ENCODE measurements at places on chromosomes 1 and 21. TPM values are rescaled to one million over a fixed set of nuclear protein-coding genes. Genes with fewer than 3 reads are reported as not detected.
A peak's percentile ranks its signal among the peaks of the same experiment; 100 is the strongest.

- no peak overlapping the region for H3K4me3 ChIP-seq
- peaks cover 6% of the 10 kb centered on the region for H3K36me3 ChIP-seq
- no peaks in the 10 kb centered on the region for H3K27me3 ChIP-seq
- no peak overlapping the region for H3K27ac ChIP-seq
These were observed 9.8 kb downstream of the NPR1 start for GRCh38 chr1:153688276-153688675.

The CAMSAP2 gene
- 30.0 TPM for total RNA-seq

DNA sequence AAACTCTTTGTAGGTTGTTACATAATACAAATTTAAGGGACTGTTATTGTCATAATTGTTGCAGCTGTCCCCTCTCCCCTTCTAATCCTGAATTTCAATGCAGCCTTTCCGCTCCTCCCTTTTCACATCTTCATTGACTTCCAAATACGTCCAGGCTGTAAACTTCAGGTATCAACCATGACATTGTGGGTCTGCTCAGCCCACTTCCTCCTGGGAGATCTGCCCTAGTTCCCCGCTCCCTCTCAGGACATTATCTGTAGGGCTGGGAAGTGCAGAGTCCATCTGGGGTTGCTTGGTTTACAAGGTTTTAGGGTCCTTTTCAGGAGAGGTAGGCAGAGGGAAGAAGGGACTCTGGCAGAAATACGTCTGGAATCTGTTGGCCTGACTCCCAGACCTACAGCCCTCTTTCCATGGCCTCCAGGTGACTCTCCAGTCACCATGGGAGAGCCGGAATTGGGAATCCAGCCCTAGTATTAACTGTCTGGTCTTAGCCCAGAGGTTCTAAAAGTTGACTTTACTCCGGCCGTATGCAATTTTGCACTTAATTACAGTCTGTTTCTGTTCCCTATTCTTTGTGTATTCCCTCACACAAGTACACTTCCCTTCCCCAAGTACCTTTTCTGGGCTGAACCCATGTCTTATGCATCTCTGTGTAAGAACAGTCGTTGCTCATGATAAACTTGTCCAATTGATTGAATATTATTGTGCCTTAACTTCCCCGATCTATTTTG is 4.7 kb upstream of the DENND2D start:
- H3K27ac ChIP-seq = peak overlapping the region; percentile 98
- H3K36me3 ChIP-seq = no peaks in the 10 kb centered on the region
- DNase-seq = no peak
- H3K4me1 ChIP-seq = peaks cover 16% of the 10 kb centered on the region

DNA sequence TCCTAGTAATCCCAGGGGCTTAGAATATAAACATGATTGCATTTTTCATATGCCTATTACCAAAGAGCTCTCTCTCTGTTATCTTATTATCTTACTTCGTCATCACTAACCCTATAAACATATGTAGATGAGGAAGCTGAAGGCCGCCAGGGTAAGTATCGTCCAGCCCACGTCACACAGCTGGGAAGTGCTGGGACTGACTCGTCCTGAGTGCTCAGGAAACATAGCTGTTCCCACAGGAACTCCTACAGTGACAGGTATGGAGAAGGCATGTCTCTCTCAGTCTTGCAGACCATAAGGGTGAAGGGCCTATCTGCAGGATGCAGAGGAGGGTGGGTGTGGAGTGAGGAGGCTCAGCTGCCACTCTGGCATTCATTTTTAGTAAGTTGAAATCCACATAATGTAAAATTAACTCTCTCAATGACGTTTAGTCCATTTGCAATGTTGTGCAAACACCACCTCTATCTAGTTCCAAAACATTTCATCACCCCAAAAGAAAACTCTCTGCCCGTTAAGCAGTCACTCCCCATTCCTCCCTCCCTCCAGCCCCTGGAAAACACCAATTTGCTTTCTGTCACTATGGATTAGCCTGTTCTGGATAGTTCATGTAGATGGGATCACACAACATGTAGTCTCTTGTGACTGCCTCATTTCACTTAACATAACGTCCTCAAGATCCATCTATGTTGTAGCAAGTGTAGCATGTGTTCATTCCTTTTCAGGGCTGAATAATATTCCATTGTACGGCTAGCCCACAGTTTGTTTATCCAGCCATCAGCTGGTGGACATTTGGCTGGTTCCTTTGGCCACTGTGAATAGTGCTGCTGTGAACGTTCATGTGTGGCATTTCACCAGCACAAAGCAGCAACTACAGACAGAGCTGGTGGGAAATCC is 68.3 kb downstream of the TCP10L start:
- no peaks in the 10 kb centered on the region for H3K36me3 ChIP-seq
- no peaks in the 10 kb centered on the region for H3K27me3 ChIP-seq
- H3K4me3 ChIP-seq = no peak overlapping the region
- H3K4me1 ChIP-seq = peaks cover 38% of the 10 kb centered on the region

The BCAR3 gene
- total RNA-seq = 36.3 TPM

DNA sequence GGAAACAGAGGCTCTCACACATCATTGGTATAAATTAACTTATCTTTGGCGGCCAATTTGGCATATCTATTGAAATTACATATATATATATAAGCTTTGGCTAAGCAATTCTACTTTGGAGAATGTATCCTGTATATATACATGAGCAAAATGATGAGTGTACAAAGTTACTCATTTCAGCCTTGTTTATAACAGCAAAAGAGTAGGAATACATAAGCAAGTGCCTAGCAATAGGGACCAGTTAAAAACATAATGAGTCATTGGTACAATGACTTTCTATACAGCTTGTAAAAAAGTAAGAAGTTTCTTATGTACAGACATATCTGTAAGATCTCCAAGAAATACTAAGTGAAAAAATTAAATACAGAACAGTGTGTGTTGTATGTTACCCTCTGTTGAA is 190.8 kb downstream of the LTN1 start:
- H3K27ac ChIP-seq = no peak overlapping the region
- H3K36me3 ChIP-seq = no peaks in the 10 kb centered on the region
- peaks cover 39% of the 10 kb centered on the region for H3K4me1 ChIP-seq
- DNase-seq = no peak
- H3K4me3 ChIP-seq = no peak overlapping the region

DNA sequence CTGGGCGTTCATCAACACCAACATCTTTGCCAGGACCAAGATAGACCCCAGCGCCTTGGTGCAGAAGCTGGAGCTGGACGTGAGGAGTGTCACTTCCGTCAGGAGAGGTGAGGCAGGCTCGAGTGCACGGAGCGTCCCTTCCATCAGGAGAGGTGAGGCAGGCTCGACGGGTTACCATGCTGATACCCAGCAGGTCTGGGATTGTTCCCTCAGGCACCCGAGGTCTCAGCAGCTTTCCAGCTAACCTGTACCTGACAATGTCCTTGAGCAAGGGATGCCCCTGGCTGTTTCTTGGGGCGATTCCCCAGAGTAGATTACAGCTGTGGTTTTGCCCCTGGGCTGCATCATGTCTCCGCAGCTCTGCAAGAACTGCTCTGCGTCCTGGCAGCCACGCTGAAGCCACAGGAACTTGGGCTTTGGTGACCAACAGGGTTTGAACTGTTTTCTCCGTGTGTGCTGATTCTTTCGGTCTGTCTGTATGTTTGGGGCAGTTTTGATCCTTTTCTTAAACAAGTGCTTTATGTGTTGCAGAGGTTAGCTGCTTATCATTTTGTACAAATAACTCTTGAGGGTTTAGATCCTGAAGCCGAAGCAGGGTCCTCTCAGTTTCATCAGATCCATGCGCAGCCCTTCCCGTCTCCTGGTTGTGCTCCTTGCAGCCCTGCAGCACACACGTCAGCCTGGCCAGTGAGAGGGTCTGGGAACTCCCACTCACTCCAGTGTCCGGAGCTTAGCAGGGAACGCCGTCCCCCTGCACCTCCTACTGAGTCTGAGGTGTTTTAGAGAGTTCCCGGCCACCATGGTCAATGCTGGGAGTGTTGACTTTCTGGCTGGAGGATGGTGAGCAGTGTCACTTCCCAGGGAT is 4.1 kb downstream of the SLX9 start:
- no peak overlapping the region for H3K27ac ChIP-seq
- H3K36me3 ChIP-seq = no peaks in the 10 kb centered on the region
- H3K4me1 ChIP-seq = no peaks in the 10 kb centered on the region
- H3K27me3 ChIP-seq = no peaks in the 10 kb centered on the region
- no peak for DNase-seq
- H3K4me3 ChIP-seq = no peak overlapping the region

GRCh38 chr1:59143811-59144210 is 153.1 kb upstream of the FGGY start:
- peak overlapping the region; percentile 70 for H3K27ac ChIP-seq
- no peak for DNase-seq
- H3K27me3 ChIP-seq = no peaks in the 10 kb centered on the region
- H3K4me3 ChIP-seq = no peak overlapping the region
- no peaks in the 10 kb centered on the region for H3K4me1 ChIP-seq
- no peaks in the 10 kb centered on the region for H3K36me3 ChIP-seq

DNA sequence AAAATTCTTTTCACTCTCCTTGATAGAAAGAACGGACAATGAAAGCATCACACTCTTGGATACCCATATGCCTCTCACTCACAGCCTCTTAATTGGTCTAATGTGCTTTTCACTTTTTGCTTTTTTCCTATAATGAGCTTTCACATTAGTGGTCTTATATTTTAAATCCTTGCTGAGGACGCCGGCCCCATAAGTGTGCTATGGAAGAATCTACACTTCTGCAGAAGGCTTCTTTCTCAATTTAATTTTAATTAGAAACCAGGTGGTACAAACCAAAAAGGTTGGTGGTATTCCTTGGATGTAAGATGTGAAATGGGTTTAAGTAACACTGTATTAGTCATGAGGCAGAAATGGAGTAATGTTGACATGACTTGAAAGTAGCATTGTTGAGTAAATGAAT is 190.6 kb upstream of the NFIA start:
- no peak overlapping the region for H3K4me3 ChIP-seq
- no peaks in the 10 kb centered on the region for H3K36me3 ChIP-seq
- H3K4me1 ChIP-seq = no peaks in the 10 kb centered on the region
- H3K27me3 ChIP-seq = no peaks in the 10 kb centered on the region
- no peak overlapping the region for H3K27ac ChIP-seq

DNA sequence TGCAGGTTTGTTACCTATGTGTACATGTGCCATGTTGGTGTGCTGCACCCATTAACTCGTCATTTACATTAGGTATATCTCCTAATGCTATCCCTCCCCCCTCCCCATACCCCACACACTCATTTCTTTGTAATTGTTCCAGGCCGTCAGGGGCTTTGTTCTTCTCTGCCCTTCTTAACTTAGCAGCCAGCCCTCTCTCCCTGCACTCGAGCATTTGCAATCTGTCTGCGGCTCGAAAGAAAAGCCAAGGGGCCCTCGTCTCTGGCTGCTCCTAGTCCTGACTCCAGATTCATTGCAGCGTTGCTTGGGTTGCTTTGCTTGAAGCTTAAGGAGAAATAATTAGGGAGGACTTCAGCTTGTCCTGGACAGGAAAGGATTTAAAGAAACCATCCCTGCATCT is 85.7 kb downstream of the ATP1A1 start:
- no peak for DNase-seq
- no peaks in the 10 kb centered on the region for H3K27me3 ChIP-seq
- no peaks in the 10 kb centered on the region for H3K36me3 ChIP-seq
- H3K27ac ChIP-seq = no peak overlapping the region
- no peaks in the 10 kb centered on the region for H3K4me1 ChIP-seq

The COL8A2 gene
- total RNA-seq = 26.7 TPM

- H3K36me3 ChIP-seq = no peaks in the 10 kb centered on the region
- no peaks in the 10 kb centered on the region for H3K4me1 ChIP-seq
- H3K27me3 ChIP-seq = no peaks in the 10 kb centered on the region
These were observed 82.3 kb upstream of the SYT6 start for GRCh38 chr1:114235960-114236359.

DNA sequence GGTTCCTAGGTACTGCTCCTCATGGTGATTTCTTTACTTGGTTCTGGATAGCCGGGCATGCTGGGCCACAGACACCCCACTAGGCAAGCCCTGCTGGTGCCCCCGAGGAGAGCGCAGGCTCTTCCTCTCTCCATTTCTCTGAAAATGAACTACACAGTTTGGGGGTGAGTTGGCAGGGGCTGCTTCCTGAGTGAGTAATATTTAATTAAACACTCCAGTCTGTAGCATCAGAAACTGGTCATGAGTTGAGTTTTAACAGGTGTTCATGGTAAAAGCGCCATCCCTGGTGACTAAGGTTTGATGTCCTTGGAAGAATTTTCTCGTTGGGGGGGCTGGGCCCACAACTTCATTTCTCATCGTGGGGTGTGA is 1.7 kb downstream of the SPSB1 start:
- no peaks in the 10 kb centered on the region for H3K4me1 ChIP-seq
- H3K36me3 ChIP-seq = no peaks in the 10 kb centered on the region
- peak overlapping the region; percentile 79 for H3K4me3 ChIP-seq
- H3K27me3 ChIP-seq = no peaks in the 10 kb centered on the region

The C8B gene
- total RNA-seq = not detected

The NUDT4B gene
- 0.63 TPM for total RNA-seq

The S100A1 gene
- total RNA-seq = 102 TPM

DNA sequence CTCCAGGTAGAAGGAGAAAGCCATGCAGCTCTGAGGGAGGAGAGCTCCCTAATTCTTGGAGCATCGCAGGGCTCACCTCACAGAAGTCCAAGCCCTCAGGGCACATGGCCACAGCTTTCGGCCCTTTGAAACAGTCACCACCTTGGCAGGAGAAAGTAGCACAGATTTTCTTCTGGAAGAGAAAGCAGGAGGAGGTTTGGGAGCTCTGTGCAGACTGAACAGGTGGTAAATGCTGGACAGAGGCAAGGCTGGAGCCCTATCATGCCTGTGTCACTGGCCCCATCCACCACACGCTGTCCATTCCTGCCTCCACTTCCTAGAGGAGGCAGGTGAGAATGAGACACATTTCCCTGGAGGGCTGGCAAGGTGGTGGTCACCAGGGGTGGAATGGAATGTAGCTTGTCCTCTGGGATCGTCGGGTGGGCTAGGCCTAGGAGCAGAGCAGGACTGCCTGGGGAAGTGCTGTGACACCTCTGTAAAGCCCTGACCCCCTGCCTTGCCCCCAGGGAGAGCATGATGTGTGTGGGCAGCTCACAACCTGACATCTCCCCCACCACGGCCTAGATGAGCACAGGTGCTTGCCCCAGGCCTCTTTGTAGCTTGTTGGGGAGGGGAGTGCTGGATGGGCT is 2.8 kb upstream of the INPP5B start:
- no peaks in the 10 kb centered on the region for H3K36me3 ChIP-seq
- H3K27ac ChIP-seq = no peak overlapping the region
- no peaks in the 10 kb centered on the region for H3K4me1 ChIP-seq
- no peak for DNase-seq
- H3K4me3 ChIP-seq = no peak overlapping the region
